ENCODE measurements at places on chromosomes 16 and 17. TPM values are rescaled to one million over a fixed set of nuclear protein-coding genes. Genes with fewer than 3 reads are reported as not detected.

The MYH13 gene
- polyA plus RNA-seq: 0.17 TPM

The PDILT gene
- 0.33 TPM for polyA plus RNA-seq

The TEX14 gene
- polyA plus RNA-seq: 1.6 TPM

The EVPLL gene
- polyA plus RNA-seq: 0.23 TPM

The IKZF3 gene
- polyA plus RNA-seq: 0.37 TPM

The ALDH3A1 gene
- polyA plus RNA-seq: 1.2 TPM

The GRIN2A gene
- 9.2 TPM for polyA plus RNA-seq

The TBX2 gene
- 55.9 TPM for polyA plus RNA-seq

The CCL23 gene
- polyA plus RNA-seq: 0.48 TPM

The ASGR1 gene
- 6.1 TPM for polyA plus RNA-seq

The CSH2 gene
- 0.20 TPM for polyA plus RNA-seq

The KCNJ16 gene
- 180 TPM for polyA plus RNA-seq

The ETV4 gene
- polyA plus RNA-seq: 43.6 TPM

The OR1F1 gene
- not detected for polyA plus RNA-seq

The SDR42E2 gene
- polyA plus RNA-seq: 0.22 TPM

The ASPA gene
- polyA plus RNA-seq: 33.2 TPM

The SLC25A11 gene
- polyA plus RNA-seq: 65.3 TPM

The KCTD11 gene
- polyA plus RNA-seq: 10.3 TPM
